ENCODE measurements at places on chromosomes 7 and 10. TPM values are rescaled to one million over a fixed set of nuclear protein-coding genes. Genes with fewer than 3 reads are reported as not detected.

DNA sequence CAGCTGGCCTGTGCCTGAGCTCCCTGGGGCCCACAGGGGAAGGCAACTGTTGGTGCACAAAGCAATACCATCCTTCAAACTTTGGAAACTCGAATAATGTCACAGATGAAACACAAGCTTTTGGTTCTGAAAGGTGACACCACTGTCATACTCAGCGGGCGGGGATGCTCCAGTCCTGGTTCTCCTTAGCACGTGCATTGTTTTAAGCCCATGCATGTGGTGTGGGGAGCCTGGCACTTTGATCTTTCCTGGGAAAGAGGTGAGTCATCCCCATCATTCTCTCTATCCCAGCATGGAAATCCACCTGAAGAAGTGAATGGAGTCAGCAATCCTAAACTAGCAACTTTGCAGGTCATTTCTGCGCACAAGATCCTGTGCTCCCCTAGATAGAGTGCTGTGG lies 119.6 kb downstream of the GLRX3 start:
- no peak for DNase-seq

- DNase-seq: no peak
These were observed 129.7 kb downstream of the DGKI start for GRCh38 chr7:137717045-137717444.

GRCh38 chr10:43930777-43931176 lies 282.1 kb upstream of the ZNF32 start:
- DNase-seq: no peak

GRCh38 chr10:62073429-62073828 lies 171.9 kb downstream of the ARID5B start:
- no peak for DNase-seq

Gene SHTN1
- total RNA-seq: 0.05 TPM
